Fibroblast of skin of scalp (primary cell): ENCODE measurements at places on chromosomes 6 and 20.
A peak's percentile ranks its signal among the peaks of the same experiment; 100 is the strongest.

- DNase-seq: peak; percentile 29
Measured at GRCh38 chr6:47188588-47189021, 121.1 kb downstream of the TNFRSF21 start.

DNA sequence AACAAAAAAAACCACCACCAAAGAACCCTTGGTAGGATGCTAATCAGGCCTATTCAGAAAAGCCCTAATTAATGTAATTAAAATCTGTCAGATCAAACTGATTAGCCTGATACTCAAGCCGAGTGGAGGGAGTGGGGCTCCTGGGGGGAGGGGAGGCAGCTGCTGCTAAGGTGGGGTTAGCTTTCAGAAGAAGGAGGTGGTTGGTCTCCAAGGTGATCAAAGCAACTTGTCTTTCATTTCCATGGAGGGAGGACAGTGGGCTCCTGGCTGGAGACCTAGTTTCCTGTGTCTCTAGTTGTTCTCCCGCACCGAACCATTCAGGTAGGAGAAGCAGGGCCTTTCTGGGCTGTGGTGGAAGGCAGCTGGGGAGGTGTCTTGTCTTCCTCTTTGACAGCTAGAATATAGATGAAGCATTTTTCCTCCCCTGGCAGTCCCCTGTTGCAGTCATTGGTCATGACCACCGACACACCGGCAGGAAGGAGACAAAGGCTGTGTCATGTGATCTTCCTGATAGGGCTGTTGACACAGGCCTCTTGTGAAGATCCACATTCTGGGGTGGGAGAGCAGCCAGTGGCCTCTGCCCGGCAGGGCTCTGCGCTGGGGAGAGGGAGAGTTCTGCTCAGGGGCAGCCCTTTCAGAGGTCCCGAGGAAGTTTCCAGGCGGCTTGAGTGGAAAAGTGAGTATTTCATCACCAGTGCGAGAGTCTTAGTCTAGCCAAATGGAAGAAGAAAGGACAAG, 39.9 kb upstream of the PRDM1 start:
- DNase-seq: no peak

DNA sequence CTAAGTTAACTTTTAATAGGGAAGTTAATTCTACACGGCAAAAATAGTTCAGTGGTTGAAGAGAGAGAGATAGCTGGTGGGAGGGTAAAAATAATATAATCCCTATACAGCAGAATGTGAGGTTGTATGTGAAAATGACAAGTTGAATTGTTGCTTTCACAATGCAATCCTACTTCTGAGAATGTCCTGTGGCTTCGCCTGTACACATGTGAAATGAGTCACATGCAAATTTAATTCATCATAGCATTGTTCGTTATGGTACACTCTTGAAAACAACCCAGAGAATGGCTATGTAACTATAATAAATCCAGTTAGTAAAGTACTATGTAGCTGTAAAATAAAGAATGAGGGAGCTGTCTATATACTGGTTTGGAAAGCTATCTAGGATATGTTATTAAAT, 46.0 kb upstream of the HINT3 start:
- no peak for DNase-seq

- no peak for DNase-seq
Measured at GRCh38 chr6:141829566-141830360, 303.0 kb upstream of the GJE1 start.

GRCh38 chr6:148146717-148147462, 195.7 kb upstream of the SASH1 start:
- DNase-seq: no peak

DNA sequence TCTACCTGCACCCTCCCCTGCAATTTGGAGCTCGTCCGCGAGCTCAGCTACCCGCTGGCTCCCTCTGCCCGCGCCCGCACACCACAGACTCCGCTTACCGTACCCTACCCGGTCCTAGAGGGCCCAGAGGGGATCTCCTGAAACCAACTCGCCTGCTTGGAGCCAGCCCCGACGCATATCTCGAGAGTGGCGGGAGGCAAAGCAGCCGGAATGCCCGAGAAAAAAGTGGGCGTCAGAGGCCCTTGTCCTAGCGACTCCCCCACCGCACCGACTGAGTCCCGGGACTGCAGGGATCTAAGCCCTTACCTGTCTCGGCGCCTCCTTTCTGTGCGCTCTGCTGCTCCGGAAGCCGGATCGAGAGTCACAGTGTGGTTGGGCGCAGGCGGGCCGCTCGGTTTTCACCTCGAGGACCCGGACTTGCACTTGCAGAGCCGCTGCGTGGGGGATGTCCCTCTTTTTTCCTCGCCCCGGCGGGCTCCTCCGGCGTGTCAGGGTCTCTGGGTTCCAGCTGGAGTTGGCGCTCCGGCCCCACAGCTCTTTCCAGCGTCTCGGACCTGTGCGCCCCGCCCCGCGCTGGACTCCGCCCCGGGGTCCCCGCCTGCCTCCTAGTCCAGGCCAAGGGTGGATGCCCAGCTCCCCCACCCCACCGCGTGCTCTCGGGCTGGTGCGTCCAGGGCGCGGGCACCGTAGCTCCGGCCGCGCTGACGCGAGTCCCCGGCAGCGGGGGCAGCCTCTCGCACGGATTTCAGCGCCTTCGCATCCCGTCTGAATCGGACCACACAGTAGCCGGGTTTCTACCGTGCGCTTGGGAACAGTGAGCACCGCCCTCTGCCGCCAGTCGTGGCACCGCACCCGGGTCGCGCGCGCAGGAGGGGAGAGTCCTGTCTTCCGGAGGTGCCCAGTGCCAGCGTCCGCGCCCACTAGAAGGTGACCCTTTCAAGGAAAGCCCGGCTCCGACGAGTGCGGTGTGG, at the start of gene PROKR2:
Gene PROKR2 (minus strand): TSS at position 767 of the 971 bp plus-strand sequence. CDS start 2,585 bp downstream, outside the sequence.
- DNase-seq: no peak
